ENCODE measurements at places on chromosomes 2 and 18.

DNA sequence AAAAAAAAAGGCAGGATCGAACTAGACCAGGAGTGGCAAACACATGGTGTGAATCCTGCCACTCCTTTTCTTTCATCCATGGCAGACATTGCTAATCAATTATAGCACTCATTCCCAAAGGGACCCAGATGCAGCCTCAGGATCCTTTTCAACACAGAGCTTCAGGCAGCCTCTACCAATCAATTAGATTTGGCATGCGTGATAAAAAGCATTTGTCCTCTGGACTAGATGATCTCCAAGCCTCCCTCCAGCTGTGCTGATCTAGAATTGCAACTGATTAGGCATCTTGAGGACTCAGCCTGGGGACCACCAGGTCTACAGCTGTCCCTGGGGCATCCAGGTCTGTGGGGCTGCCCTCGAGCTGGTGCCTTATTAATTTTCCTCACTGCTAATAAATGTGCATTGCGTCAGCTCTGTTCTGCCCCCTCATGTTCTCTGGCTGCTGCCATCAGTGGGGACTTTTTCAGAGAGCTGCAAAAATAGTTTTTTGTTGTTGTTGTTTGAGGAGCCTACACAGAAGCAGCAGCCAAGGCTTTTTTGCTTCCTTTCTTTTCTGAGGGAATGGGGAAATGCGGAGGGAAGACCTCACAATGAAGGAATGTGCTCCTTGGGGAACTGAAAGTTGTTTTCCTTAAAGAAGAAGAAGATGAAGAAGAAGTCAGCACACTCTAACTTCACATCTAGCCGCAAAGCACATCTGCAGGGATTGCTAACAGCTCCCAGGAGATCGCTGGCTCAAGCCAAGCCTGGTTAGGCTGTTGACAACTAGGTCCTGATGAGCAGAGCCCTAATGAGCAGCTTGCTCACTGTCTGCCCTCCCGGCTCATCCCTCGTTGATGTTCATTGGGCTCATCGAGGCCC lies 8.8 kb upstream of the ATOH8 start:
- no peak for DNase-seq

DNA sequence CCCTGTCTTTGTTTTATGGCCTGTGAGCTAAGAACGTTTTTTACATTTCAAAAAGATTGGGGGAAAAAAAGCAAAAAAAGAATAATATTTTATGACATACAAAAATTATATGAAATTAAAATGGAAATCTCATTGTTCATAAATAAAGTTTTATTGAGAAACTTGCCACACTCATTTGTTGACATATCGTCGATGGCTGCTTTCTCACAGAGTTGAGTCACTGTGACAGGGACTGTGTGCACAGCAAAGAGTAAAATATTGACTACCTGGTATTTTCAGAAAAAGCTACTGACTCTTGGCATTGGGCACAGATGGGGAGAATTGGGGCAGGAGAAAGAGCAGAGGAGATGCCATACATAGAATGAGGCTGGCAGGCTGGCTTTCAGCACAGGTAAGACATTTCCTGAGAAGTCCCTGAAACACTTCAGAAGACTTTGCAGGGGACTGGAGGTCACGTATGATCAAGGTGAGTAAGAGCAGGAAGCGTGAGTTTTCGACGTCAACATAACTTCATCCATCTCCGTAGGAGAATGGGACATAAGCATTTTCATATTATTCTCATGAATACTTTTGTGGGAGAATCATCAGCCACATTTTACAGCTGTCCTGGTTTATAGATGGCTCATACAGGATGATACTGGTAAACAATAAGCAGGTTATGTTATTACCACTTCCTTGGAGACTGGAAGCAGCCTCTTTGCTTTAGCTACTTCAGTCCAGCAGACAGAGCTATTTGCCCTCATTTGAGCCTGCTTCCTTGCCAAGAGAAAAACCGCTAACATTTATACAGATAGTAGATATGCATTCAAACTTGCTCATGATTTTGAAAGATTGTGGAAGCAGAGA lies 32.5 kb upstream of the PUM2 start:
- no peak for DNase-seq

- DNase-seq = no peak
These were observed 15.1 kb downstream of the SH2D6 start for GRCh38 chr2:85433511-85434089.

GRCh38 chr18:67672155-67672554 lies 155.6 kb upstream of the DSEL start:
- no peak for DNase-seq

GRCh38 chr2:164661349-164661748 lies 40.1 kb upstream of the GRB14 start:
- no peak for DNase-seq

DNA sequence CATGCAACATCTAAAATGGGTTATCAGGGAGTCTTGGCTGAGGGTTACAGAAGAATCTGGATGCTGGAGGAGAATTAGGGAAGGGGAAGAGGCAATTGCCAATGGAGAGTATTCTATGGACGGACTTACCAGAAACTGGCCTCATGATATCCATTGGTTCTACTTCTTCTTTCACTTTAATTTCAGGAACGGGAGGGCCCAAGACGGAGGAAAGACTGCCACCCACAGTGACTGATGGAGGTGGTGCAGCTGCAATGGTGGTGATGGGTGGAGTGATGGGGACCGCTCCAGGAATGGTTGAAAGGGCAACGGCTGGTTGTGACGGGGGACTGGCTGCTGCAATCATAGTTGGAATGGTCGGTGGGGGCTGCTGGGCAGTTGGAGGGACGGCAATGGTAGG lies 69.1 kb upstream of the AMMECR1L start:
- no peak for DNase-seq

GRCh38 chr2:27356056-27356381 lies 545 bp downstream of the GTF3C2 start:
- DNase-seq = no peak

DNA sequence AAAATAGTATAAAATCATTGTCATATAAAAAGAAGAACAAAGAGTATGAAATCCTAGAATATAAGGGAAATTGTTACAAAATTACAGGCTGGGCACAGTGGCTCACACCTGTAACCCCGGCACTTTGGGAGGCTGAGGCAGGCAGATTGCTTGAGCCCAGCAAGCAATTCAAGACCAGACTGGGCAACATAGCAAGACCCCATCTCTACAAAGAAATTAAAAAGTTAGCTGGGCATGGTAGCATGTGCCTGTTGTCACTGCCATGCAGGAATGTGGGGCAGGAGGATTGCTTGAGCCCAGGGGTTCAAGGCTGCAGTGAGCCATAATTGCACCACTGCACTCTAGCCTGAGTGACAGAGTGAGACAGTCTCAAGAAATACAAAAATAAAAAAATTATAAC lies 44.8 kb downstream of the NAPG start:
- DNase-seq = no peak

GRCh38 chr18:24553571-24554285 lies 93.3 kb downstream of the HRH4 start:
- no peak for DNase-seq

- no peak for DNase-seq
These were observed 132.7 kb downstream of the CCBE1 start for GRCh38 chr18:59564561-59564960.

DNA sequence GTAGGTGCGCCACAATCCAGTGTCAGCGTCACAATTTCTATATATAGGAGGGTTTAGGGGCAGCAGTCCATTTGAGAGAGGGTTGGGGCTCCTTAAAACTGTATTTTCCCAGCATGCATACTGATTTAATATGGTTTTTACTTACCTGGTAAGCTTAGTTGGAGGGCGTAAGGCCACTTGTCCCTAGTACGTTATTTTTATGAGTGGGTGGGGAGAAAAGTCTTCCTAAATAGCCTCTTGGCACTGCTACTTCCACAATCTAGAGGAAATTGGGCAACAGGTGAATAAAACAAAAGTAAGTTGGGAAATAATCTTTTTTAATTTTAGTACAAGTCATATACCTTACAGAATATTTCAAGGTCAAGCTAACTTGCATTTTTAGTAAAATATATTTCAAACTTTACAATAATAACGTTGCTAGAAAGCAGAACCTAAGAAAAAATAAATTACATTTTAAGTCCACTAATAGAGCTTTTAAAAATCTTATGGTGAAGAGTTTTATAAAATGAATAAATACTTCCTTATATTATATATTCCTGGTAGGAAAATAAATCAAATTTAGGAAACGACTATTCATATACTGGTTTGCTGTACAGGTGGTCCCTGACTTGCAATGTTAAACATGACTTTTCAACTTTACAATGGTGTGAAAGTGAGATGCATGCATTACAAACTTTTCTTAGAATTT lies 20.9 kb downstream of the DHRS9 start:
- no peak for DNase-seq

DNA sequence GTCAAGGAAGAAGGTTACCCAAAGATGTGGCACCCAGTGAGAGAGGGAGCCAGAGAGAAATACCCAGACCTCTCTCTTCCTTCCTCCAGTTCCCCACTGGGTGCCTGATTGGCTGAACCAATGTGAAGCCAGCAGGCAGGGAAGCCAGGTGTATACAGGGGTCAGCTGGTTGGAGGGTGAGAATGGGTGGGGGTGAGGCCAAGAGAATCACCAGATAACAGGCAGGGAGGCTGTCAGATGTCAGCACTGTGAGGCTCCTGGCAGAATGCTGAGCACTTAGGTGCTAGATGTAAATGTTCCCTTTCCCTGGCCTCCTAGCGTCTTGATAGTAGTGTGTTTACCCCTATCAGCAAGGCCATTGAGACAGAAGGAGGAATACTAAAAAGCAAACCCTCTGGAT lies 104.0 kb upstream of the MGAT5 start:
- DNase-seq = no peak

GRCh38 chr2:58762176-58762781 lies 521.2 kb upstream of the FANCL start:
- DNase-seq = no peak

- DNase-seq = no peak
These were observed 31.5 kb upstream of the TMBIM1 start for GRCh38 chr2:218323526-218324472.

DNA sequence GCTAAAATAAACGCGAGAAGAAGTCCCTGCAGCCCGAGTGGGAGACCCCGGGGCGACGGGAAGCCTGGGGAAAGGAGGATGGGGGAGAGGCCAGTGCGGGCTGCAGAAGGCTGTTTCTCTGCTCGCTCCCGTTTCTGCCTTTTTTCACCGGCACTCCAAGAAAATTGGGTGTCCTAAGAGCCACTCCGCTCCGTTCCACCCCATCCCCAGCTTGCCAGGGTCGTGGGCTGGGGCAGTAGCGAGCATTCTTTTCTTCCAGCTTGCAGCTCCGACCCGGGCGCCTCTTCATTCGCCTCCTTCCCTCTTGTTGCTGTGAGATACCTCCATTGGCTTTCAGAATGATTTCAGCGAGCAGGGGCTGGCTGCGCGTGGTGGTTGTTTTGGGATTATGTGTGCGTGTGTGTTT lies 1.1 kb downstream of the HOXD3 start:
- no peak for DNase-seq

DNA sequence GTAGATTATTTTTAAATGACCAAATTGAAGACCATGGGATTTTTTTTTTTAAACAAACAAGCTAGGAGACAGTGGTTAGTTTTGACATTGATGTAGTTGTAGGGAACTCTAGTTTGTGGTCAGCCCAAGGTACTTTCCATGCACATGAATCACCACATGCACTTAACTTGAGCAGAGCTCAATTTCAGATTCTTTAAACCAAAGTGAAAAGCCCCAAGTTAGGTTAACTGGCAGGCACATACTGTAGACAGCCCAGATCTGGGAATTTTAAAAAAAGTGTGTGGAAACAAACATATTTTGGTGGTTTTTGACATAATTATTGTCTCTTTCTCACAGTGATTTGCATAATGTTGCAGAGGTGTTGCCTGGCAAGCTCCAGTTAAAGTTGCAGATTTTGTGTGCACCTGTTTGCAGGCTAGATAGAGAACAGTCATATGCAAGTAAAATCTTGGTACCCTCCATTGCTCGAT lies 88.4 kb downstream of the BCL2L11 start:
- DNase-seq = no peak

GRCh38 chr2:173822889-173823542 lies 142.2 kb downstream of the SP3 start:
- DNase-seq = no peak

- DNase-seq = no peak
These were observed 1.2 kb downstream of the ALK start for GRCh38 chr2:29920130-29920577.

DNA sequence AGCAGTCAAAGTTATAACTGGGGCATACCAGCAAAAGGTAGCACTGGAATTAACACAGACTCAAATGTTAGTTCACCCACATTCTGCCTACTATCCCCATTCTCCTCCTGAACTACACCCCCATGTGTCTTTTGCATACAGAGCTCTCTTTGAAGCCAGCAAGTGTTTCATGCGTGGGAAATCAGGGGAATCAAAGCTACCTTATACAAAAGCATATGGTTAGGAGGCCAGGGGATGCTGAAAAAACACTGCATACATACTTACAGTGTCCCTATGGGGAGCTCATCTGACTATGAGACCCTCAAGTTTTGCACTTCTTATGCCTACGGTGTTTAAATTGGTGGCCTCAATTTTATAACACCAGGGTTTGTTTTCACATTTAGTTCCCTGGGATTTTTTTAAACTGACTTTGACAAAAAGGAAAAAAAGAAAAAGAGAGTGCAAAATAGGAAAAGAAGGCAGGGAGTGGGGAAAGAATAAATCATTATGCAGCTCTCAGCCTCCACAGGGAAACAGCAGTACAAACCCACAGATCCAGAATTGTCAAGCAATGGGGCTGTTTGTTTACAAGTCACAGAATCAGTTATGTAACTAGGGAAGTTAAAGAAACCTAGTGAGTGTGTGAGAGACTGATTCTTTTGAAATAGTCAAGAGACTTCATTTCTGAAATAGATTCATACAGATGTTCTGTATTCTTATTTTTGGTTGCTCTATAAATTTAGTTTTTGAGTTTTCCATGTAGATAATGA lies 20.1 kb upstream of the PPP3R1 start:
- DNase-seq = no peak

- no peak for DNase-seq
These were observed 175.2 kb upstream of the SPATS2L start for GRCh38 chr2:200131307-200131706.

DNA sequence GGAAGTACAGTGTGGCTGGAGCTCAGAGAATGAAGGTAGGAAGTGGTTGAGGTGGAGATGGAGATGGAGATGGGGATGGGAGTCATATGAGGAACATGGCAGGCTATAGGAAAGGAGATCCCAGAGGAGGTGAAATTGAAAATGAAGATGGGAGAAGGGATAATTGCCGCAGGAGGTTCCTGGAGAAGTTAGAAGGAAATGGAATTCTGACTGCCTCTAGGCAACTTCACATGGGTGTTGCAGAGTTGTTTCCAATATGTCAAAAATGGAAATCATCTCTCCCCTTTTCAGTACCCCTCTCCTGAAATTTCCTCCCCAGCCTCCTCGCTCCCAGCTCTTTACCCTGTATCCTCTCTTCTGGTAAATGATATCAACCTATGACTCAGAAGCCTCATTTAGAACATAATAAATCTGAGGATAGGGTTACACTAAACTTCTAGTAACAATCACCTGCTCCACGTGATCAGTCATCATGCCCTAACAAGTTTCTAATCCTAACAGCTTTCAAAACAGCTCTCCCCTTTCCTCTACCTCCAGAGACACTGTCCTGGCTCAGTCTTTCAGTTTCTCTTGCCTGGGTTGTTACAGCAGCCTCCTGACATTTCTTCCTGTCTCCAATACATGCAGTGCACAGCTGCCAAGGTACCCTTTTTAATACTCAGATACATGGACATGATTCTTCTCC lies 201.9 kb upstream of the RBMS1 start:
- DNase-seq = no peak

Data from stimulated activated CD8-positive, alpha-beta memory T cell treated with anti-CD3 and anti-CD28 coated beads, Interleukin-15, amount 100 ng/mL, for 1 hour (primary cell).